ENCODE measurements at places on chromosomes 5 and 9.

DNA sequence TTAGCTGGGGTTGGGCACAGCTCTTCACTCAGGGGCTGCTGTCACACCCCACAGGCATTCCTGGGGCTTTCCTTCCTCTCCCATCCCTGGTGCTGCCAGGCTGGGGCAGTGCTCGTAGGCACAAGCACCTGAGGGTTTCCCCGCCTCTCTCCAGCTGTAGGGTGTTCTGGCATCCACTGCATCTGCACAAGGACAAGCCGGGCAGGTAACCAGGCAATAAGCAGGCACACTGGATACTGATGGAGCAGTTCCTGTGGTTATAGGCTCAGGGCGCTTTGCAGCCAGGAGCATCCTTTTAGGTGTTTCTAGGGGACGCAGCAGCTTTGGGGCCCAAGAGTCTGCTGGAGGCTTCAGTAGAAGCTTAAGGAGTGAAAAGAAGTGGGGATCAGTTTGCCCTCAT lies 56.8 kb downstream of the ARHGEF37 start:
- no peak for DNase-seq
- H3K36me3 ChIP-seq: no peaks in the 10 kb centered on the region
- no peaks in the 10 kb centered on the region for H3K27me3 ChIP-seq
- H3K27ac ChIP-seq: no peak overlapping the region
- no peak overlapping the region for H3K4me3 ChIP-seq

DNA sequence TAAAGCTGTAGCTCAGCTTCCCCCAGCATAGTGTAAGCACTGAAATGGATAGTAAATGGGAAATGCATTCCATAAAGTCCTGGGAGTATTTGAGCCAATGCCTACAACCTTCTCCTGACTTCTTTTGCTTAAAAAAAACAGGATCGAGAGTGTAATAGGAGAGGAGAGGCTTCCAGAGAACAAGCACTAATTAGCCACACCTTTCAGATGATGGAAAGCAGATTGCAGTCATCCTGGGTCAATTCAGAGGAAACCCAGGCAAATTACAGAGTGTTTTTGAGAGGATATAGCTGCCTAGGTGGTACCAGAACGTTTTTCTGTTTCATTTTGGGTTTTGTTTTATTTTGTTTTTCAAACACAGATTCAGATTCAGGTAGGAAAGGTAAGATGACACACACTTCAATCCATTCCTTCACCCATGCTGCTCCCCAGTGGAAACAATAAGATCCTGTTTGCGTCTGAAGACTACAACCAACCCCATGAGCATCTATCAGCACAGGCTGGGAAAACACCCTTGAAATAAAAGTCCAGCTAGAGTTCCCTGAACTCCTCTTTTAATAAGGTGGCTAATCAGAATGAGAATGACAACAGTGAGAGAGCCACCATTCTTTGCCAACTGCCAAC lies 95.6 kb downstream of the RFK start:
- H3K4me1 ChIP-seq: no peaks in the 10 kb centered on the region
- no peak for DNase-seq
- no peaks in the 10 kb centered on the region for H3K36me3 ChIP-seq
- H3K27me3 ChIP-seq: no peaks in the 10 kb centered on the region
- no peak overlapping the region for H3K4me3 ChIP-seq
- H3K27ac ChIP-seq: no peak overlapping the region

GRCh38 chr5:2259494-2260107 lies 376.9 kb upstream of the IRX4 start:
- no peak overlapping the region for H3K4me3 ChIP-seq
- H3K4me1 ChIP-seq: no peaks in the 10 kb centered on the region
- no peaks in the 10 kb centered on the region for H3K36me3 ChIP-seq
- no peak for DNase-seq

DNA sequence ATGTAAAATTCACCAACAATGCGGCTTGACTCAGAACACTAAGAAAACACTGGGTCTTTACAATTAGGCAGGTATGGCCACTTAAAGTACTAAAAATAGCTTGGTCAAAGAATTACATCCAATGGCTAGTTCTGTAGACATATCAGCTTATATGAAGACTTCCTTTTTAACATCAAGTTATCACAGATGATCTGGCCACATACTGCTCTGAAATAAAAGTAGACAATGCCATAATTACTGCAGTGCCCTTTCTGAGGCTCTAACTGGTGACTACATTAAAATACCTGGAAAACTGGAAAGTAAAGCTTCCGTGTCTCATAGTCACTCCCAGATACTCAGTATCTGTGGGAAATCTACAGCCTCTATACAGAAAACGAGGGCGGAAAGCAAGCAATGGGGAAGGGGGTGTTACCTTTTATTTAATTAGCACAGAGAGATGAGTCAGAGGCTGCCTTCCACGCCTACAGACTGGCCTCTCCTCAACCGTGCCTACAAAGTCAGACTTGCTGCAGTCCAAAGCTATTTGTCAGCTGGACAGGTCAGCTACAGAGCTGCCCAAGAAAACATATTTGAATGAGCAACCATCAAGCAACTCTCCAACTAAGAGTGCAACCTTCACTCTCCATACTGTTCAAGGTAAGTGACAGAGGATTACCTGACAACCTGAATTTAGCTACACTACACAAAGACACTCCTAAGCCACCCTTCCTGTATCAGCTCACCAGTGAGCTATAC lies 8.7 kb downstream of the SERINC5 start:
- H3K27me3 ChIP-seq: no peaks in the 10 kb centered on the region
- DNase-seq: peak; percentile 79
- H3K4me1 ChIP-seq: peaks cover 15% of the 10 kb centered on the region

- H3K4me1 ChIP-seq: no peaks in the 10 kb centered on the region
- DNase-seq: no peak
- no peaks in the 10 kb centered on the region for H3K27me3 ChIP-seq
- no peak overlapping the region for H3K27ac ChIP-seq
These were observed 140.2 kb upstream of the SGCD start for GRCh38 chr5:156186760-156187159.

DNA sequence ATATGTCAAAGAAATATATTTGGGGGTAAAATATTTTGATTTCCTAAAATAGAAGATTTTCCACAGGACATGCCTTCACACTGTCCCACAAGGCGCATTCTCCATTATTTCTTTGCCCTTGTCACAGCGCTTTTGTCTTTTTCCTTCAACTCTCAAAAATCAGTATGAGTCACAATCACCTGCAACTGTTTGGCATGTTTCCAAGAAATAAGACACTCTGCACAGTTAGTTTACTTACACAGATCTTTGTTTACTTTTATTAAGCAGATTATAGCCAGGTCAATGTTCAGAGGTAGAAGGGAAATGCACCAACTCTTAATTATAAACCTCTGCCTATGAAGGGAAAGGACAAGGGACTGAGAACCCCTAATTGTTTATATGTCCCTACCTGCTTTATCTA lies 9.5 kb downstream of the CEMIP2 start:
- H3K27me3 ChIP-seq: no peaks in the 10 kb centered on the region
- no peak overlapping the region for H3K4me3 ChIP-seq
- H3K4me1 ChIP-seq: peaks cover 44% of the 10 kb centered on the region
- no peak overlapping the region for H3K27ac ChIP-seq

GRCh38 chr5:56102889-56103288 lies 108.1 kb upstream of the IL6ST start:
- H3K27ac ChIP-seq: no peak overlapping the region
- H3K36me3 ChIP-seq: no peaks in the 10 kb centered on the region
- peaks cover 23% of the 10 kb centered on the region for H3K4me1 ChIP-seq
- no peak overlapping the region for H3K4me3 ChIP-seq
- no peaks in the 10 kb centered on the region for H3K27me3 ChIP-seq

DNA sequence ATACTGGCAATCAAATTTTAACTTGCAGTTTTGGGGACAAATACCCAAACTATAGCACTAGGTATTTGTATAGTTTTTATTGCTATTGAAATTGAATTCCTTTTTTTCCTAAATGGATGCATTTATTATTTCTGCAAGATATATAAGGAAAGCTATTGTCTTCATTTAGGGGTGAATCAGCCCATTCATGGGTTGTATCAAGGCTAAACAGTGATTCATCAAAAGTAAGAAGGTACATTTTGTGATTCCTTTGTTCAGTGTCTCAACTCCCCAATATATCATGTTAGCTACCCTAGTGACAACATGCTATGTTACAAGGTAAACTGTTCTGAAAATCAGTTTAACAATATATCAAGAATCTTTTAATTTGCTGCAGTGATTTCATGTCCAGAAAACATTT lies 185.7 kb downstream of the PLK2 start:
- H3K4me1 ChIP-seq: no peaks in the 10 kb centered on the region
- H3K4me3 ChIP-seq: no peak overlapping the region
- H3K27me3 ChIP-seq: no peaks in the 10 kb centered on the region
- H3K36me3 ChIP-seq: no peaks in the 10 kb centered on the region

- H3K4me3 ChIP-seq: no peak overlapping the region
- H3K27me3 ChIP-seq: no peaks in the 10 kb centered on the region
- DNase-seq: no peak
- H3K27ac ChIP-seq: no peak overlapping the region
- H3K4me1 ChIP-seq: no peaks in the 10 kb centered on the region
- H3K36me3 ChIP-seq: no peaks in the 10 kb centered on the region
These were observed 89.6 kb downstream of the RIC1 start for GRCh38 chr9:5718296-5719032.

- H3K36me3 ChIP-seq: no peaks in the 10 kb centered on the region
- H3K27me3 ChIP-seq: no peaks in the 10 kb centered on the region
- H3K4me1 ChIP-seq: peaks cover 26% of the 10 kb centered on the region
- peak overlapping the region; percentile 80 for H3K27ac ChIP-seq
These were observed 74.1 kb upstream of the HSPA9 start for GRCh38 chr5:138649316-138649720.

DNA sequence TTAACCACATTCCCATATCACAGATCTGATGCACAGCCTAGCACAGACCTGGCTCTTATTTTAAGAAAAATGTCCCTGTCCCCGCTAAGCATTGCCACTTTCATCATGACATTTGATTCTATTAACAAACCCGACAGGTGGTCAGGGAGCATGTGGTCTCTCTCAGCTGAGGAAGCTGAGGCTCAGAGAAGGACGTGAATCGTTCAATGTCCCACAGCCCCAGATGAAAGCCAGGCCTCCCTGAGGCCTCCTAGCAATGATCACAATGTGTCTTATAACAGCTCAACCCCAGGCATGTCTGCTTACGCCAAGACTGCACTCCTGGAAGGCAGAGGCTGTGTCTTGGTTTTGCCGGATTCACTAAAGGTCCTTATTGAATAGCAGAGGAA lies 10.4 kb upstream of the CRB2 start:
- no peak overlapping the region for H3K27ac ChIP-seq
- no peak overlapping the region for H3K4me3 ChIP-seq
- H3K4me1 ChIP-seq: no peaks in the 10 kb centered on the region
- H3K27me3 ChIP-seq: peaks cover 17% of the 10 kb centered on the region

GRCh38 chr5:66138637-66139317 lies 5.3 kb upstream of the SREK1 start:
- DNase-seq: no peak
- H3K4me3 ChIP-seq: no peak overlapping the region
- peaks cover 7% of the 10 kb centered on the region for H3K4me1 ChIP-seq
- H3K27ac ChIP-seq: no peak overlapping the region
- H3K36me3 ChIP-seq: no peaks in the 10 kb centered on the region

- no peaks in the 10 kb centered on the region for H3K27me3 ChIP-seq
- H3K4me3 ChIP-seq: no peak overlapping the region
- DNase-seq: no peak
These were observed 2.8 kb downstream of the GM2A start for GRCh38 chr5:151255621-151256286.

DNA sequence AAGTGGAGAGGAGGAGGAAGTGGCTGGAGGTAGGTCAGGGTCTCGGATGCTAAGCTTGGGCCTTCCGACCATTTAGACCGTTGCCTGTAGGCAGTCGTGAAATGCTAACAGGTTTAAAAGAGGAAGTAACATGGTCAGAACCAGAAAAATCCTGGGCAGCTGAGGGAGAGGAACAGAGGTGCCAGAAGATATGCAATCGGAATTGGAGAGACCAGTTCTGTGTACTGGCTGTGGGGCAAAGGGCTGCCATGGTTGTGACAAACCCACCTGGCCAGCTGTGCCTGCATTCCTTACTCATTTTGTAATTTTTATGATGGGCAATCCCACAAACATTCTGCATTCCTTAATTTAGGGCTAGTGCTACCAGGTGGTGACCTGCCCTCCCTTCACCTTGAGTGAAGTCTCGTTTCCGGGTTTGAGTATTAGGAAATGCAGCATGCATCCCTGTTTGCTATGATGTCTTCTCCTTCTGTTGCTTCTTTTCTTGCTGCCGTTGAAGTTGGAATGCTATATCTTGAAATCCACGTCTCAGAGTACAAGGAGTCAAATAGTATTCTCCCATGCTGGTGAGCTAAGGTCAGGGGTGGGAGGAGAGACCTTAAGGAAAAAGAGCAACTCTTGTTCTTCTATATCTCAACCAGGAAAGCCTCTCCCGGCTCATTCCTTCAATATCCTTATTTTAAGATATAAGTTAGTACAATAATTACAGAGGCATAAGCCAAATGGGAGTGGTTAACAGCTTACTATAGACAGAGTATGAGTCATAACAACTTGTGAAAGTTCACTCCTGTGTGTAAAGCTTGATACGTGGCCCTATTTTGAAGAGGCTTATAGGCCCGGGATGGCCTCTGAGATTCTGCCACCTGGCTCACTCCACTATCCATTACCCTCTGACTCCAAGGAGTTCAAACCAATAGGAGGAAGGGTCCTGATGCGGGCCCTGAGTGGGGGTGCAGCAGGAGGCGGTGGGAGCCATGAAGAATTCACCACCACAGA lies 37.0 kb downstream of the B4GALT1 start:
- H3K27me3 ChIP-seq: no peaks in the 10 kb centered on the region
- H3K4me3 ChIP-seq: no peak overlapping the region
- H3K4me1 ChIP-seq: peaks cover 7% of the 10 kb centered on the region
- peak; percentile 36 for DNase-seq
- H3K27ac ChIP-seq: no peak overlapping the region

GRCh38 chr5:172052450-172053236 lies 46.2 kb upstream of the FBXW11 start:
- H3K36me3 ChIP-seq: peaks cover 29% of the 10 kb centered on the region
- peak; percentile 69 for DNase-seq
- H3K4me1 ChIP-seq: peaks cover 4% of the 10 kb centered on the region
- no peak overlapping the region for H3K4me3 ChIP-seq
- H3K27ac ChIP-seq: peak overlapping the region; percentile 15
- H3K27me3 ChIP-seq: no peaks in the 10 kb centered on the region

- no peak for DNase-seq
- H3K36me3 ChIP-seq: no peaks in the 10 kb centered on the region
- no peaks in the 10 kb centered on the region for H3K4me1 ChIP-seq
These were observed 77.8 kb downstream of the FGF1 start for GRCh38 chr5:142608081-142608480.

DNA sequence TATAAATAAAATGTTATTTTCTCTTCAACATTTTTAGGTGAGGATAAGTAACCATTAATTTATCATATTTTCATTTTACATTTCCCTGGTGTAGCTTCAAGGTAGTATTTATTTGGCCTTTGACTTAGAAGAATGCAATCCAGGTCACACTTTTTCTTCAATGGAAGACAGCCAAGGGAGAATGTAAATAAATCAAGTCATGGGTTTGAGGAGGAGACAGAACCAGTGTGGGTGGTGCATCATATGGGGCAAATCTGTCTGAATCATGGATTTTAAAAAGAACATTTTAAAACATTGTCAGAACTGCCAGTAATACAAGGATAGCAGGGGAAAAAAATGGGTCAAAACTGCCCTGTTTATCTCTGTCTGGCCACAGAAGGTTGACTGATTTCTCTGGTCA lies 229.5 kb downstream of the FAM114A2 start:
- no peak for DNase-seq
- H3K4me1 ChIP-seq: no peaks in the 10 kb centered on the region
- H3K27ac ChIP-seq: no peak overlapping the region
- no peaks in the 10 kb centered on the region for H3K36me3 ChIP-seq
